ENCODE measurements at places on chromosomes 6 and 20.

GRCh38 chr20:57869951-57870315, 160.1 kb upstream of the PMEPA1 start:
- no peak for DNase-seq

GRCh38 chr6:135673501-135674309, 176.2 kb upstream of the AHI1 start:
- DNase-seq: no peak

DNA sequence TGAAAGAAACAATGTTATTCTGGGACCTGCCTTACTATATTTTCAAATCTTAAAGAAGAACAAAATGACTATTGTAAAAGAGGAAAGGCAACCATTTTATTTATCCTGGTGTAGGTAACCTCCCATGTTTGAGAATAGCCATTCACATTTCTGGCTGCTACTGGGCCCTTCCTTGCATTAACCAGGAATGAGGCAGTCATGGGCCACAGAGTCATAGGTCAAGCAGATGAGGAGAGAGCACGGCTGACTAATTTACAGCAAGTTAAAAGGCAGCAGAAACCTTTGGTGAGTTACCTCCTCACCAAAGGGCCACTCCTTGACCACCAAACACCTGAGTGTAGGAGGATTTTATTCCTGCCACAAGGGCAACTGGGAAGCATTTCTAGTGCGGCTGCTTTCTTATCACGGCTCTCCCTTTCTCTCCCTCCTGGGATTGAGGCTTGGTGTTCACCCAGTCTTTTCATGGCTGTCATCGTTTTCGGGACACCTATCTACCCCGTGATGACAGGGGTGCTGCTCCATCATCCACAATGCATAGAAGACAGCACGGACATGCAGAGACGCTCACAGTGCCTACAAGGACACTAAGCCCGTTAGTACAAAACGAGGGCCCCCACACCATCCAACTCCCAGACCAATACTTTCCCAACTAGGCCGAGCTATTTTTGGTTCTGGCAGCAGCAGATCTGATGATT, 4.4 kb upstream of the LAMA4 start:
- DNase-seq: no peak

GRCh38 chr6:111805511-111806164, 67.6 kb downstream of the FYN start:
- no peak for DNase-seq

GRCh38 chr20:23459461-23460150, 6.9 kb upstream of the CST11 start:
- DNase-seq: no peak

- DNase-seq: no peak
Measured at GRCh38 chr6:107709341-107709740, 114.8 kb downstream of the SCML4 start.

GRCh38 chr20:13295637-13296036, 74.6 kb downstream of the ISM1 start:
- DNase-seq: no peak

DNA sequence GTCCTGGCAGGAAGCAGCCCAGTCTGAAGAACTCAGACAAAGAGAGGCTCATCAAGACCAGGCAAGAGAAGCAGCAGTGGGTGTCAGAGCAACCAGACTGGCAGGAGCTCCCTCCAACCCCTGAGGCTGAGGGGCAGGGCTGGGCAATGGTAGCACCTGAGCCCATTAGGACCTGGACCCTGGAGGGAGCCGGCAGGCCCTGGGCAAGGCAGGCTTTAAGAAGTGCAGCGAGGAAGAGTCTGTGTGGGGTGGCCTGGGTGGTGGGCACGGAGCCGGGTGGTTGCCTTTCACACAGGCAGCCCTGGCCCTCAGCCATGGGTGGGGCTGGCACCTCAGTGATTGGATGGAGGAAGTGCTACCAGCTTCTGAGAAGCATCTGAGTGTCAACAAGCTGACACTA, 33.1 kb upstream of the IRF4 start:
- DNase-seq: no peak

GRCh38 chr6:152368751-152369624, 268.2 kb downstream of the SYNE1 start:
- no peak for DNase-seq

DNA sequence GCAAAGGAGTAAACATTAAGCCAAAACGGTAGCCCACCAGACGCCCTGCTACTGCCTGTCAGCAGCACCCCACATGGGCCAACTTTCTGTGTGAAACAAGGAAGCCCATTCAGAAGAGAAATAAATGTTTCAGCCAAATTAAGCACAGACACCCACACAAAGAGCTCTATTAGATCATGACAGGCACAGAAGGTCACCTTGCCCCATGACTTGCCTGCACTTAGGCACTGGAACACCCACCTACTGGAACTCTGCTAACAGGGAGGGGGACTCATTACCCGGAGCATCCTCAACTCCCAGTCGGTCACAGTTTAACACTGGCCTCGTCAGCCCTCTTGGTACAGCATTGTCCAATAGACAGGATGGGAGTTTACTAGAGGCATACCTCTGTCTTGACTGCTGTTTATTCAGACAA, 31.8 kb downstream of the GFOD1 start:
- no peak for DNase-seq

- no peak for DNase-seq
Measured at GRCh38 chr6:30913721-30914075, 340 bp upstream of the VARS2 start.

GRCh38 chr20:6768228-6769140, 998 bp downstream of the BMP2 start:
- DNase-seq: no peak
